NCI-H1092 treated with DMSO at 0.1 percent for 48 hours (cell line): ENCODE measurements at places on chromosomes 12 and 14.

DNA sequence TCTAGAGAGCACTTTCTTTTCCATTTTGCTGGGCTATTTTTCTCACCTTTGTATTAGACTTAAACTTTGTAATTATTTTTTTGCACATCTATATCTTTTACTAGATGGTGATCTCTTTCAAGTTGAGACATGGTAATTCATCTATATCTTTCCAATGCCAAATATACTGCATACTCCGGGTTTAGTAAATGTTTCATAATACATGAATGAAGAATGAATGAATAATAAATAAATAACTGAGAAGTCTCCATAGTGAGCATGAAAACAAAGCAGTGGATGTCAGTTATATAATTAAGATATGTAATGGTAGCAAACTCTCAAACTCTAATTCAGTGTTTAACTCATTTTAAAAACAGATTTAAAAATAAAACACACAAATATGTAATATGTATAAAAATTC, 342.5 kb upstream of the KITLG start:
- DNase-seq: no peak

DNA sequence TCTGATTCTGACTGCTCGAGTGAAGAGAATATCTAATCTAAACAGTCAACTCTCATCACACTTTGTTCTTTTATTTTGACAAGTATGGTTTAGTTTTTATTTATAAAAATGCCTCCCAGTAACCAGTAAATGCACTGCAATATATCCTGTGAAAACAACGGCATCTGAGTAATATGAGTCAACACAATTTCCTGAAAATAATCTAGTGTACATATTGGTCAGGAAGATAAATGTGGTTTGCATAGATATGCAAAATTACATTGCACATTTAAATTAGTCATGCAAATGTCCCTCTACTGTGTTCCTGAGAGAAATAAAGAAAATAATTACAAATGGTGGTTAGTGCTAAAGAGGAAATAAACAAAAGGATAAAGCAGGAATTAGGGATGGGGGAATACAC, 1190.7 kb upstream of the SEL1L start:
- DNase-seq: no peak

- peak; percentile 66 for DNase-seq
These were observed 80.5 kb downstream of the TMEM260 start for GRCh38 chr14:56659964-56660551.

DNA sequence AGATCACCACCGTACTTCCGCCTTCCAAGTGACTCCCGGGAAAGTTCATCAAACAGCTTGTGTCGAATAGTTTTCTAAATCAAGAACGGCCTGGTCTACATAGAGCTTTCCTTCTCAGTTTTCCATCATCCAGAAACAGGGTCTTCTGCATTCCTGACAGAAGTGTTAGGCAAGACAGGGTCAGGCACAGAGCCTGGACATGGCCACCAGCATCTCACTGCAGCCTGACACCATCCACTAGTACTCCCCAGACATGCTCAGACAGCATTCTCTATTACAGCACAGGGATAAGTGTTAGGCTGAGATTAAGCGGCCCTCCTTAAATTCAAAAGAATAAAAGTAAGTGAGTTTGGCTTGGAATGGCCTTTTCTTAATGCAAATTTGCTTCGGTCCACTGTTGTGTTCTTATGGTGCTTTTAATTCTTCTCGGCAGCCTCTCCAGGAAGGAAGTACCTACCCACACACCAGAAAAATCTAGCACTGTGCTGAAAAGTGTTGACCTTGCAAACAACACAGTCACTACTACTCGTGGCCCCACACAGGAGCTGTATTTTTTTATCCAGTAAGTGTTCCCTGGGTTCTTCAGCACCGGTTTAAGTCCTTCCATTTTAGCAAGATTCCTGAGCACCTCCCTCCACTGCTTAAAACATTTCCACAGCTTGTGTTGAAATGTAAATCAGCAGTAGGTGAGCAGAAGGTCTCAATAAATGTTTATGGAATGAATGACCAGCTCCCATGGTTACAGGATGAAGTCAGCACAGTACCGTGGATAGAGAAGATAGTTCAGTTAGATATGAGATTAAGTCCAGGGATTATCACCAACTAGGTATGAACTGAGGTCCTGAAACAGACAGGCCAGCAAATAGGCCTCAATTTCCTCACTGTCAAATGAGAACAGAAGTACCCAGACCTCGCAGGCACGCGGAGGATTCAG, 44.1 kb downstream of the SETD3 start:
- no peak for DNase-seq

DNA sequence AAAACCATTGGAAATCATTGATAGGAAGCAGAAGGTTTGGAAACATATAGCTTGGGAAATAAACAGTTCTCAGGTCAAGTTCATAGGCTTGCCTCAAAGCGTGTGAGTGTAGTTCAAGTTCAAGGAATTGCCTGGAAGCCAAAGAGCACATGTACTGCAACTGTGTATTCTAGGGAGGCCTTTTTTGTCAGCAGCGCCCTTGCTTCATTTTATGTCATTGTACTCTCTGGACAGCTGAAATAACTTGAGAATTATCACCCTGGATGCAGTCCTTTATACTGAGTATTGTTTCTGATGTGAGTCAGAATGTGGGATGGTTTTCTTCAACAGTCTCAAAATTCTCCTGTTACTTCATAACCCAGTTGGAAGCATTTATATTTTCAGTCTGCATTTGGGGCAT, 16.0 kb upstream of the EVL start:
- no peak for DNase-seq

- DNase-seq: peak; percentile 54
These were observed 604 bp downstream of the EIF4B start for GRCh38 chr12:53006810-53007309.
